GM13976 (cell line): ENCODE measurements at places on chromosomes 3 and 15.

GRCh38 chr3:155339052-155339451 lies 45.6 kb upstream of the STRIT1 start:
- DNase-seq = no peak

DNA sequence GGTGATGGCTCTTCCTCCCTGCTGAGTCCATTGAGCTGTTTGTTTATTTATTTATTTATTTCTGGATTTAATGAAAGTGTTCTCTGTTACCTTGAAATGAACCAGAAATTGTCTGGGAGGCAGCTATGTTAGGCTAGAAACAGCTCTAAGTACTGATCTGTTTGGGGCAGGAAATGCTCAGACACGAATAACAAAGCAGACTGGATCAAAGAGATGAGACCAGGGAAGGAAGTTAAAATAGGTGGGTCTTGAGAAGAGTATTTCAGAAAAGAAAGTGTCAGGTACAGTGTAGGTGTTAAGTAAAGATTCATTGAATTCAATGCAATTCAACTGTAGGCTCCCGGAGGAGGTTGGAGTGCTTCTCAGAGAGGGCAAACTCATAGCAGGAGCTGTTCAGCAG lies 173.3 kb downstream of the IL20RB start:
- no peak for DNase-seq

DNA sequence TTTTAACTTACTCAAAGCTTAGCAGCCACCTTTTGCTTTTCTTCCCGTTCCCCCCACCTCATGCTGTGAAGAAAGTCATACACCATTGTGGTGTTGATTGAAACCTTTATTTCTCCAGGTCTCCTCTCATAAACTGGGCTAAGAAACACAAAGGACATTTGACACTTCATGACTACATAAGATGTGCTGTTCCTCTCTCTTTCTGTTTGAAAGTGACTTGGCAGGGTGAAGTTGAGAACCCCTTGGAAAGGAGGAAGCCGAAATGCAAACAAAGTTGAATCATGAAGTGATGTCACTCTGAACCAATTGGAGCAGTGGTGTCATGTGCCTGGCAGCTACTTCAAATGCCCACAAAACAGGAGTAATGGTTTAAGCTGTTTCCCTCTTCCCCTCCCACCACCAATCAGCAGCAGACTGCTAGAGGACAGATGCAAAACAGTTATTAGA lies 174.7 kb downstream of the IGF1R start:
- no peak for DNase-seq

GRCh38 chr3:125552401-125552800 lies 32.4 kb upstream of the SNX4 start:
- no peak for DNase-seq

DNA sequence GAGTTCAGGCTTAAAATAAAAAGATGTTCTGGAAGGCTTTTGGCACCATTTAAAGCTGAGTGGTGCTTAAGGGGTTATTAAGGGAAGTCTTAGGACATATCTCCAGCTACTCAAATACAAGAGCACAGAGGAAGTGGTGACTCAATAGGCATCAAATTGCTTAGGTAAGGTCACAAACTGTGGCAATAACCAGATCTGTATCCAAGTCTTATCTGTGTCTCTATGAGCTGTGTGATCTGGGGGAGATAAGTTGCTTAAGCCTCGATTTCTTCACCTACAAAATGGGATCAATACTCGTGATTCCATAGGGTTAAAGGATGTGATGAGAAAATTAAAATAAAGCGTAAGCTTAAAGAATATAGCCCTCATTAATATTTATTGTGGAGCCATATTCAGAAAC lies 7.6 kb downstream of the HDC start:
- no peak for DNase-seq

GRCh38 chr15:86852741-86853140 lies 773.1 kb downstream of the AGBL1 start:
- DNase-seq = no peak

DNA sequence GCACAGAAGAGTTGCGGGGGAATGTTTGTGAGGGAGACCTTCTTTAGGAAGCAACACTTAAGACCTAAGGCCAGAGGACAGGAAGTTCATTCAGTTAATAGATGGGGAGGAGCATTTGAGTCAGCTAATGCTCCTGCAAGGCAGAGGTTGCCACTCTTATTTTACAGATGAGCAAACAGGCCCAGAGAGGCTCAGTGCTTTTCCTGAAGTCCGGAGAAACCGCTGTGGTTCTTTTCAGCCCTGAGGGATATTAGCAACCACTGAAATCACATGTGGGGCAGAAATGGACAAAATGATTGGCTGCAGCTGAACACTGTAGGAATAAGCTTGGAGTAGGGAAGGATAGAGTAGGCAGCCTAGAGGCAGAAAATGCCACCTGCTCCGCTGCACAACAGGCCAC lies 33.3 kb upstream of the RTP4 start:
- DNase-seq = no peak

DNA sequence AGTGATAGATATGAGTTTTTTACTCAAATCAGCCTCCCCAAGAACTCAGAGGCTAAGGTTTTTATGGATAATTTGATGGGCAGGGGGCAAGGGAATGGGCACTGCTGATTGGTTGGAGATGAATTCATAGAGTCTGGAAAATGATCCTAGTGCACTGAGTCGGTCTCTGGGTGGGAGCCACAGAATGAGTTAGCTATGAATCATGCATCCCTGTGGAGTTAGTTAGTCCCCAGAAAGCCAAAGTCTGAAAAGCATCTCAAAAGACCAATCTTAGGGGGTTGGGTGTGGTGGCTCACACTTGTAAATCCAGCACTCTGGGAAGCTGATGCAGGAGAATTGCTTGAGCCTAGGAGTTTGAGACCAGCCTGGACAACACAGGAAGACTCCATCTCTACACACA lies 516.1 kb downstream of the AGBL1 start:
- DNase-seq = no peak

DNA sequence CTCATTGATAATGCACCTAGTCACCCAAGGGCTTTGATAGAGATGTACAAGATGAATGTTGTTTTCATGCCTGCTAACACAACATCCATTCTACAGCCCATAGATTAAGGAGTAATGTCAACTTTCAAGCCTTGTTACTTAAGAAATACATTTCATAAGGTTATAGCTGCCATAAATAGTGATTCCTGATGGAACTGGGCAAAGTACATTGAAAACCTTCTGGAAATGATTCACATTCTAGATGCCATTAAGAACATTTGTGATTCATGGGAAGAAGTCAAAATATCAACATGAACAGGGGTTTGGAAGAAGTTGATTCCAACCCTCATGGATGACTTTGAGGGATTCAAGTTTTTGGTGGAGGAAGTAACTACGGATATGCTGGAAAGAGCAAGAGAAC lies 135.2 kb downstream of the TLE3 start:
- DNase-seq = no peak

GRCh38 chr15:28096670-28097431 lies 2.3 kb downstream of the OCA2 start:
- DNase-seq = no peak

DNA sequence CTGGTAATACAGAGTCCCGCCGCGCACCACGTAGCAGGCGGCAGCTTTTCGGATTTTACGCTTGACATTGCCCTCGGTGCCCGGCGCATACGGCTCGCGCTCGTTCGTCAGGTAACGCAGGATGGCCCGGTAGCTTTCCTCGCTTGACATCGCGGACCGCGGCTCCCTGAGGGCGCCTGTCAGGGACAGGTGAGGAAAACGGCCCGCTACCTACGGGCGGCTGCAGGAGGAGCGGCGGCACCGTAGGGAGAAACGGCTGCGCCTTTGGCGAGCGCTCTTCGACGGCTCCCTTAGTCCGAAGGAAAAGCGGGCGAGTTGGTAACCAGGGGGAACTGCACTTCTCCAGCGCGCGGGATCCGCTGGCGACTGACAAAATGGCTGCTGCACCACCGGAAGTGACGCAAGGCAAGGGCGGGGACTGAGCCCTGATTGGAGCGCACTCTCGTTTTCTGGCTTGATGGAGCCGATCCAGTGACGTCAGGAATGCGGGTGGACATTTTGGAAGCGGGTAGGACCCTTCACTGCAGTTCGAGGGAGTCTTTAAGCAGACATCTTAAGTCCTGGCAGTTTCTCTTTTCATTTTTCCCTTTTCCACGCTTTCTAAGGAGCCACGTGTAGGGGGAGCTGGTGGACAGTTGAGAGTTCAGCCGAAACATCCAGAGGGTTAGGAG lies at the start of gene ZBTB11:
TSS of gene ZBTB11 (minus strand) at position 368 of the 671 bp plus-strand sequence. CDS start at position 150, 218 bp downstream.
- DNase-seq = peak; percentile 96

DNA sequence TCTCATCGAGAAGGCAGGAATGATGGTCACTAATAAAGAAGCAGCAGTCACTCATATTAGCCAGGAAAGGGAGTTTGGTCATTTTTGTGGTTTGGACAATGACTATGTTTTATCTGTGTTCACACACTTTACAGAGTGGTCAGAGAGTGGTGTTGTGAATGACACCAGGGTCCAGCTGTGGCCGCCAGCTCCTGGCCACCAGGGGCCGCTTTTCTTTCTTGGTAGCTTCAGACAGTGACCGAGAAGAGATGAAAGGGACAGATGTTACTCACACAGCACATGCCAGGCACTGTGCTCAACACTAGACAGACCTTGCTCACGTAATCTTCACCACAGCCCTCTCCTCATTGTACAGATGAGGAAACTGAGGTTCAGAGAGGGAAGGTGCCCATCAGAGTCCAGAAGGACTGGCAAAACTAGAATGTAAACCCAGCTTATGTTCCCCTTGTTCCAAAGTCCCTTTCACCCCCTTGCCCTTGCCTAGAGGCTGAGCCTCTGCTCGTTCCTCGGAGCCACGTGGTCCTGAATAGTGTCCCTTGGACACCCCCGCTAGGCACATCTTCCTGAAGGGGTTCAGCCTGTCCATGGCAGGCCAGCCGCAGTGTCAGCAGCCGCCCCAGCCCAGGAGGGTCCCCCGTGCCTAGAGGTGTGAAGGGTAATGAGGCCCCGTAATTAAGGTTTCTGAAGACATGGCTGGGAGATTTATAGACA lies 55.6 kb downstream of the CYP11A1 start:
- DNase-seq = peak; percentile 69

GRCh38 chr3:153829606-153830170 lies 291.5 kb upstream of the ARHGEF26 start:
- DNase-seq = no peak

GRCh38 chr15:84914909-84915605 lies 30.6 kb downstream of the SLC28A1 start:
- DNase-seq = peak; percentile 88

DNA sequence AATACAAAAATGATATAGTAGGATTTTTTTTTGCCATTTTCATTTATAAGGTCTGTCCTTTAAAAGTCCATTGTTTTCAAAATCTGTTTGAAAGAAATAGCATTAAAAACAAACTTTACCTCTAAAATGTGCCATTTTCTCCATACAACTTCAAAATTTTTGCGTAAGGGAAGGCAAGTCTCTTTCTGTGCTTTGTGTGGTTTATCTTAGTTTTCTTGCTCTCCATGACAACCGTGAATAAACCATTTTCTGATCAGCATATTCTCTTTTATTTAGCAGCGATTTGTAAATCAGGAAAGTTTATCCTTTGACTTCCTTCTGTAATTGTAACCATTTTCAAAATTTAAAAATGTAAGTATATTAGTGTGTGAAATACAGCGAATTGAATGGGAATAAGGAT lies 147.9 kb upstream of the CGNL1 start:
- DNase-seq = no peak

GRCh38 chr15:36757189-36757814 lies 177.9 kb downstream of the CDIN1 start:
- no peak for DNase-seq

- DNase-seq = peak; percentile 55
These were observed 35.1 kb upstream of the ZDHHC23 start for GRCh38 chr3:113912552-113913236.

DNA sequence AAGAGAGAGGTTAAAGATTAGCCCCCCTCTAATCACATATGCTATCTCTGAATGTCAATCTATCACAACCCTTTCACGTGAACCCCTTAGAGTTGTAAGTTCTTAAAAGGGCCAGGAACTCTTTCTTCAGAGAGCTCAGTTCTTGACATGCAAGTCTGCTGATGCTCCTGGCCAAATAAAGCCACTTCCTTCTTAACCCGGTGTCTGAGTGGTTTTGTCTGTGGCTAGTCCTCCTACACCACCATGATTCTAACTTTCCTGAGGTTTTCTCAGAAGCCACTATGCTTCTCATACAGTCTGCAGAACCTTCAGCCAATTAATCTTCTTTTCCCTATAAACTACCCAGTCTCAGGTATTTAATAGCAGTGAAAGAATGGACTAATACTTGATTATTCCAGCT lies 231.1 kb upstream of the CNTN6 start:
- DNase-seq = no peak

DNA sequence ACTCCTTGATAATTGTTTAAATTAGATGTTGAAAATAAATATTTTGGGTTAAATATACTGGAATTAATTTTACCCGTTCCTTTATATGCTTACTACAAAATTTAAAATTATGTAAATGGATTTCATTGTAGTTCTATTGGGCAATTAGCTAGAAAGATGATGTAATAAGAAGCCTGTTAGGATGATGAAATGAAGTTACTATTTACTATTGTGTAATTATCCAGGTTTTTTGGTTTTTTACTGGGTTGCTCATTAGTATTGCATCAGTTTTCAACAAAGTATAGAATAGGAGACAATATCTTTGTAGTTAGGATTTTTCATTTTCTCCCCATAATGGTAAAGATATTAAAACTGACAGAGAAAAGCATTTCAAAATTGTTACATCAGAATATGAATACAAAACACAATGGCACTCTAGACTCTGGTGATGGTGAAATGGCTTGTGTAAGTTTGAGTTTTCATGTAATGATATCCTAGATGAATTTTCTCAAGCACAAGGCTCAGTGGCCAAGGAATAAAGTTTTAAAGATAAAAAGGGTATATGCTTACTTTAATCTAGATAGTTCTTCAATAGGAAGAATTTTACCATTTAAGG lies 222.0 kb downstream of the P3H2 start:
- no peak for DNase-seq

DNA sequence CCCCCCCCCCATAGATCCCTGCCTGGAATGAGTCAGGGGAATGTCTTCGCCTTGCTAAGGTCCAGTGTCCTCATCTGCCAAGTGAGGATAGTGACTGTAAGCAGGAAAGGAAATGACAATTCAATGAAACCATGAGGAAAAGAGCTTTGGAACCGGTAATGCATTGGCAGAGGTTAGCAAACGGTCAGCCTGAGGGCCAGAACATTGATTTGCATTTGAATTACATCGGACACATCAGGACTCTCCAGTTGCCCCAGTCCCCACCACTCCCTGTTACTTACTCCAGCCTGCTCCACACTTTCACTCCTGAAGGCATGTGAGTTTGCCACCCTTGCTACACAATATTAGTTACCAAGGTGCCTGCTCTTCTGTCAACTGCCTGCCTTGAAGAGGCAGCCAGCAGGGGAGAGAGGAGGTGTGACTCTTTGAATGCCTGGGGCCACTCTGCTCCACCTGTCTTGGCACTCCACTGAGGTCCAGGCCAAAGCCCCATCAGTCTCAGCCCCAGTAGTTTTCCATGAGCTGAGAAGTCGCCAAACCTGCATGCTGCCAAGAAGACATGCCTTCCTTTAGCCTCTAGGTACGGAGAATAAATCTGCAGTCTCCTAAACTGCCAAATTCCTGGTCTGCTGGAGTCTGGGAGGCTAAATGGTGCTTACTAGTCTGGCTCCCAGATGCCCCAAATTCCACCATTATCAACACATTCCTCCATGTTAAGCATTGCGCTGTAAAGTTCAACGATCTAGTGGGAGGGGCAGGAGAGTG lies 191.7 kb upstream of the TLE3 start:
- DNase-seq = no peak

GRCh38 chr15:84715441-84716035 lies 401 bp downstream of the SEC11A start:
- DNase-seq = peak; percentile 24

- peak; percentile 19 for DNase-seq
These were observed 319 bp upstream of the TP63 start for GRCh38 chr3:189630767-189631372.
